ENCODE measurements at places on chromosomes 16 and 17.

DNA sequence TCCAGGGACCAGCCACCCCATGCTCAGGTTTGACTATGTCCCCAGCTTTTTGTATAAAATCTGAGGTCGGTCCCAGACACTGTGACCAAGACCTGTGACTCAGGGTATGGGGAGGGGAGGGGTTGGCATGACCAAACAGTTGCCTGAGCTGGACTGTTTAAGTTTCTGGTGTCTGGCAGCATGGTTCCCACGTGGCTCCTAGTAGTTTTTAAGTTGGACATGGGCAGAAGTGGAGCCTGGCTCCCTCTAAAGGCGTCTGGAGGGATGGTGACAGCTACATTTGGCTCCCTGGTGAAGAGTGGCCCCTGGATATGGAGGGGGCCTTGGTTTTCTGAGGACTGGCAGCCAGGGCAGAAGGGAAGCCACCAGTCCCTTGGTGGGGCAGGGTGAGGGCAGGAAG is 7.9 kb downstream of the SMCR8 start:
- no peak for DNase-seq

- DNase-seq = no peak
These were observed 50.2 kb downstream of the NKD1 start for GRCh38 chr16:50598256-50598894.

GRCh38 chr17:285751-286422 is 66.7 kb downstream of the RPH3AL start:
- DNase-seq = no peak

- no peak for DNase-seq
These were observed 25.9 kb downstream of the NMT1 start for GRCh38 chr17:45086865-45087503.

DNA sequence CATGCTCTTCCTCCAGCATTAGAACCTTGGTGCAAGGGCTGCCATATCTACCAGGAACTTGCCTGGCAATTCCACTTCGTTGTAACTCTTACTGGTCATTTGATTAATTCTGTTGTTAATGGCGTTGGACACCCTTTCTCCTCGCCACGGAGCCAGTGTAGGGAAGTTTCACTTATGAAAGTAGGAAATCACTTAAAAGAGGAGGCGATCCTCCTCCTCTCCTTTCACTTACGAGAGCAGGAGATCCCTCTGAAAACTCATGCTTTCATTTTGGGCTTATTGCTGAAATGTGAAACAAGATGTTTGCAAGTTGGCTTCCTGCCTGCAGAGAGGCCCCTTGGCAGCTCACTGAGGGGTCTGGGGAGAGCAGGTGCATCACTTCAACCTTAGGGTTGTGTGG is 226.0 kb downstream of the SNX29 start:
- DNase-seq = no peak

DNA sequence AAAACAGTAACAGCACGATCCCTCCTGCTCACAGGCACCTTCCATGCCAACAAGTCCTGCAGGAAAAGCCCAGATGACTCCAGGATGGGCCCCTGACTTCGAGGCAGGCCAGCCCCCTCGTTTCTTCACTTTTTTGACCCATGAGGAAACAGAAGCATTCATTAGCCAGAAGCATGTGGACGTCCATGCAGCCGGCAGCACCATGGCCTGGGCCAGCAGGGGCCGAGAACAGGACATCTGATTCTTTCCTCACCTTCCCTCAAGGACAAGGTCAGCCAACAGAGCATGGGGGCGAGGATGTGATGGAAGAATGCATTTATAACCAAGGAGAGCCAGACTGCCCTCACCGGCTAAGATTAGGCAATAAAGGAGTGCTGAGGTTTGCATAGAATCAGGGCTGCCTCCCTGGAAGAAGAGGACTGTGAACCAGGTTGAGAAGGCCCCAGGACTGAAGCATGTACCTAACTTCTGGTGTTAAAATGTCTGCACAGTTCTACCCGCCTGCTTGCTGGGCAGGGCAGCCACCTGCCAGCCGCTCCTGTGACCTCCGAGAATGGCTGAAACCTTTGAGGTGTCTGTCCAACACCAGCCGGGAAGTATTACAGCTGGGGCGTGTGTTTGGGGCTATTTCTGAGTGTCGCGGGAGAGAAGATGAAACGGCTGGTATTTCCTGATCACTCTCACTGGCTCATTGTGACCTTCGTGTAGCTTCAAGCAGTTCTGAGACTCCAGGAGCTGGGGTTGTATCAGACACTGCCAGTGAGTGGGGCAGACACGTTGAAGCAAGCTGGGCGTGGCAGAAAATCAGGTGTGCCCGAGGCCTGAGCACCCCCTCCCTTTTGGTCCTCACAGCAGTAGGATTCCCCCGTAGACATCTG is 94.0 kb upstream of the TNRC6C start:
- DNase-seq = no peak

GRCh38 chr17:38728290-38728831 is 1.8 kb upstream of the CISD3 start:
- DNase-seq = peak; percentile 68

- DNase-seq = no peak
These were observed 1.5 kb downstream of the TEX2 start for GRCh38 chr17:64261417-64262145.

DNA sequence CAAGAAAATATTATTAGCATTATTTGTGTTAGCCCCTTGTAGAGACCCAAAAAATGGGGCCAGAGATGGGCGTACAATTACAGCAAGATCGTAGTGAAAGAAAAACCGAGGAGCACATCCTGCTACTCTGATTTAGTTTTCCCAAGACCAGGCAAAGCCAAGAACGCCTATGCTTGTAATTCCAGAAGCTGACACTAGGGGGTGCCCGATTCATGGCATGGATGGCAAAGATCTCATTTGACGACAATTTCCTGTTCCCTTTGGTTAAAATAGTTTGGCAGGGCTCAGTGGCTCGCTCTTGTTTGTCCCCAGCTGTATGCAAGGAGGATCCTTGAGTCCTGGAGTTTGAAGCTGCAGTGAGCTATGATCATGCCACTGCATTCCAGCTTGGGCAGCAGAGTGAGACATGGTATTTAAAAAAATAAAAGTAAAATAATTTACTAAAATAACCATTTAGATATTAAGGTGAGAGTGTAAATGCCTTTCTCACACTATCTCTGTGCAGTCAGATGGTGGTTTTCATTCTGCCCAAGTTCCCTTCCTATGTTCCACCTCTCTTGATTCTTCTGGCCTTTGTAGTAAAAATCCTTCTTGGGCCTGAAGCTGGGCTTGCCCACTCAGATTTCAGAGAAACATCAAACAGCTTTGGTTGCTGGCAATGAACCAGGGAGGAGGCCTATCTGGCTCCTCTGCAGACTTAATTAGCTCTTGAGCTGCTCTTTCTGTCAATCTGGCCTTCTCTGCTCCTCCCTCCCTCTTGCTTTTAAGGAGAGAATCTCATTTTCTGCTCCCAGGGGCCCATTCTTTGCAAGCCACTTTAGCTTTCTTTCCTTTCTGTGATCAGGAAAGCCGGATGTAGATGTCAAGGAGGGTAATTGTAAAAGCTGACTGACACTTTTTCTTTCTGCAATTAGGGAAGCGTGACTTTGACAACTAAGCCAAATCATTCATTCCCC is 31.2 kb downstream of the TMEM238L start:
- no peak for DNase-seq

GRCh38 chr17:71024172-71024571 is 854.8 kb downstream of the KCNJ2 start:
- DNase-seq = no peak

- peak; percentile 21 for DNase-seq
These were observed 55.4 kb downstream of the TNRC6C start for GRCh38 chr17:78013683-78014467.

DNA sequence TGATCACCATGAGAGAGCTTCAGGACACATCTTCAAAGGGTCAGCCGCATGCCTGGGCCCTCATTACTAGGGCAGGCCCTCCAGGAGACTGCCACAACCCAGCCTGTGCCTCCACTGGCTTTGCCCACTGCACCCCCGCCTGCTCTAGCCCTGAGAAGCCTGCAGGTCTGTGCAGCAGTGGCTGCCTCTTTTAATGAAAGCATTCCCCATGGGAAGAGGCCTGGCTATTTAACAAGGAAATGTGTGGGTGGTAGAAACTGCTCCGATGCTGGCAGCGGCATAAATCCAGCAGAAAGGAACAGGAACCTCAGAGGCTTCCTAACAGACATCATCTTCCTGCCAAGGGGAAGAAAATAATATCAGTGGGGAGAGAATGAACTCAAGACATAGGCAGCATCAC is 375 bp upstream of the KRT32 start:
- DNase-seq = no peak

DNA sequence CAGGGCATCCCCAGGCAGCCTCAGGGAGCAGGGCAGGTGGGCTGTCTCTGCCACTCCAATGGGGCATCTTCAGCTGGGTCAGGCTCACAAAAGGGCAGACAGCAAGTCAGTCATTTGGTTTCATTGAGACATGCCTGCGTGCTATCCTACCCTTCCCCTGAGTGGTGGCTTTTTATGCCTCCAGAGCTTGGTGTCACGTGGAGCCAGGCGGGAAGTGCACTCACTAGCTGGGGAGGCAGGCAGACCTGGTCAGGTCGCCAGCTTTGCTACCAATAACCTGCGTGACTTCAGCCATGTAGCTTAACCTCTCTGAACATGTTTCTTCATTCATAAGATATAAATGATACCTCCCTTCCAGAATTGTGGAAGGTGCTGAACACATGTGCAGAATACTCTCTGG is 415.0 kb downstream of the SOX9 start:
- DNase-seq = no peak

DNA sequence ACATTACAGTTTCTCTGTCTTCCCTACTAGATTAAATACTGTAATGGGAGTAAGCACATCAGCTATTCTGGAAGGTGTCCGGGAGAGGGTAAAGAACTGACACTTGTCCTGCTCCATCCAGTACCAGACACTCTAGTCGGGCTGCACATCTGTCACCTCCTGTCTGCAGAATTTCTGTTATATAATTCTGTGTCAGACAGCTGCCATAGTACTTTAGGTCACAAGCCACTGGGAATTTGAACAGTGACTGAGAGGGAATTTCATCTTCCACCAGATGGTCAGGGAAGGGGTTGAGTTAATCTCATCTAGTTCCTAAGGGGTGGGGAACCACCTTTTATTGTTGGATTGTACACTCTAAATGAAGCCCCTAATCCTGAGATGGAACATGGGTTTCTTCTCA is 58.6 kb upstream of the NUDT7 start:
- DNase-seq = no peak

DNA sequence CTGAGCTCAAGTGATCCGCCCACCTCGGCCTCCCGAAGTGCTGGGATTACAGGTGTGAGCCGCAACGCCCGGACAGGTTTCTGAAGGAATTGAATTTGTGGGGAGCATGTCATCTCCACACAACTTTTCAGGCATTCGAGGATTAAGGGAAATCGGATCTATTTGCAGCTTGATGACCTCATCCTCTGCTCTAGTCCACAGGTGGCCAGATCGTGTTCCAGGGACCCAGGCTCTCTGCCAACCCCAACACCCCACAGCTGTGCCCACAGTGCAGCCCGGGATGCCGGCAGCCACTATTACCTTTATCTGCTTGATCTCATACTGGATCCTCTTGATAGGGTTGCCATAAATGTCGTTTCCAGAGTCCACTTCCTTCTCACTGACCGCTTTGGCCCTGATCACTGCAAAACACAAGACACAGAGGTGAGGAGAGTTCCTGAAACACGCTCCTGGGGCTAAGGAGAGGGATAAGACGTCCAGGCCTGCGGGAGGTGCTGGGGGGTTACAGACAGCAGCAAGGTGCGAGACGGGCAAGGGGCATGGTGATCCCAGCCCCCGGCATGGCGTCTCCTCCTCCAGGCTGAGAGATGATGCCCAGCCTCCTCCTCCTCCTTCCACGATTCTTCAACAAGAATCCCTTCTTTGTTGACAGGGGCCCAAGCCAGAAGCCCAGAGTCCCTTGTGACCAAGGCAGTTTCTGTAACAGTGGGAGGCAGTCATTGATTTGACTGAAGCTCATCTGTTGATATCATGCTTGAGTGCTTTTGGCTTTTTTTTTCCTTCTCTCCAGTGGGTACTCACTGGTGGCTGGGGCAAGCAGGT is 29.3 kb downstream of the CEP295NL start:
- DNase-seq = no peak

DNA sequence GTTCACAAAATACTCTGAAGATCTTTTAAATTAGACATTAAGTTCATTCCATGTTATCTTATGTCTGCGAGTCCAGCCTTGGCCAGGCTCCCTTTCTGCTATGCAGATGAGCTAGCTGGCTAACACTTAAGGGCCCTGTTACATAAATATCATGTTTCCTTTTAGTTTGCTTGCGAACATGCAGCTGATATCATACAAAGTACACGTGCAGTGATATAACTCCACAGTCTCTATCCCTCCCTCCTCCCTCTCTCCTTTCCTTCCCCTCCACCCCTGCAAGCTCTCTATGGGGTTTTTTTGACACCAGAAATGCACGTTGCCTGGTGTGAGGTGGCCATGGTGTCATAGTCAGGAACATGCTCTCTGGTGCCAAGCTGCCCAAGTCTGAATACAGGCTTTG is 46.1 kb downstream of the ARHGAP17 start:
- no peak for DNase-seq

GRCh38 chr16:84959045-84959576 is 52.2 kb downstream of the ZDHHC7 start:
- no peak for DNase-seq

GRCh38 chr17:1197379-1197778 is 17.6 kb upstream of the ABR start:
- DNase-seq = no peak

GRCh38 chr17:40857535-40857934 is 9.5 kb downstream of the KRT12 start:
- no peak for DNase-seq

- no peak for DNase-seq
These were observed 26.4 kb downstream of the CHP2 start for GRCh38 chr16:23781176-23781575.

GRCh38 chr17:47072886-47073285 is 93.8 kb upstream of the RPRML start:
- no peak for DNase-seq

- DNase-seq = no peak
These were observed 26.9 kb upstream of the OSGIN1 start for GRCh38 chr16:83925957-83926725.

GRCh38 chr17:80787881-80788280 is 203.8 kb upstream of the CHMP6 start:
- no peak for DNase-seq

DNA sequence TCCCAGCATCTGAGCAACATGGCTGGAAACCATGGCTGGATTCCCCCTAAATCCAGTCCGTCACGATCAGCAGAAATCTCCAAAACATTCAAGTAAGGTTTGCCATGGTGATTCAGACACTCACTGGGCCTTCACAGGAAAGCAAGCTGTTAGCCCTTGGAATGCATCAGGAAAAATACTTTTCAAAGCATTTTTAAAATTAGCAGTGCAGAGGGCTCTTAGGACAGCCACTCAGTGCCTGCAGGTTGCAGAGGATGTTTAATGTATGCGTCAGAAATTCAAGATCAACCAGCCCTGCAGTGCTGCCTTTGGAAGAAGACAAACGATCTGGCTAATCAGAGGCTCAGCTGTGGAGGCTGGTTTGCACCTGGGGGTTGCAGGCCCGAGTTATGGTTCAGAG is 50.3 kb downstream of the FOXL1 start:
- DNase-seq = no peak

GRCh38 chr16:19783363-19784182 is 65.5 kb downstream of the IQCK start:
- no peak for DNase-seq
